Neural crest cell (in vitro differentiated cells): ENCODE measurements at places on chromosomes 7 and 10. TPM values are rescaled to one million over a fixed set of nuclear protein-coding genes. Genes with fewer than 3 reads are reported as not detected.

HSPA12A gene
- total RNA-seq = 7.4 and 7.6 TPM in 2 replicates

RBP3 gene
- not detected in 2 replicates for total RNA-seq

TMEM213 gene
- total RNA-seq = not detected in 2 replicates

GRCh38 chr7:43612128-43612527 lies 29.2 kb downstream of the STK17A start:
- no peak overlapping the region for H3K4me3 ChIP-seq

DNA sequence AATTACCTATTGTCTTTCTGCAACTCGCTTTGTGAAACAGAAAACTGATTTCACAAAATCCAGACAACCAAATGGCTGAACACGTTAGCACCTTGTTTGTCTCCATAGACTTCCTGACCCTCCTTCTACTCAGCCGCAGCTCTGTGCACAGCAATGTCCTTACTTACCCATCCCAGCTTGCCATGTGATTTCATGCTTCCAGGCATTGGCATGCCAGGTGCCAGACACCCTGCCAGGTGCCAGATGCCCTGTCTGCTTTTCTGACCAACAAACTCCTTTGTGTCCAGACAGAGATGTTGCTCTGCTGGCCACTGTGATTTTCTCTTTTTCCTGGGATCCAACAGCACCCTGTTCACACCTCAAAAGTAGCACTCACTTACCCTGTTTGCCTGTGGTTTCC lies 16.1 kb upstream of the FAM170B start:
- peaks cover 4% of the 10 kb centered on the region for H3K36me3 ChIP-seq
- no peak overlapping the region for H3K4me3 ChIP-seq
- H3K27ac ChIP-seq = no peak overlapping the region
- H3K4me1 ChIP-seq = no peaks in the 10 kb centered on the region

DNA sequence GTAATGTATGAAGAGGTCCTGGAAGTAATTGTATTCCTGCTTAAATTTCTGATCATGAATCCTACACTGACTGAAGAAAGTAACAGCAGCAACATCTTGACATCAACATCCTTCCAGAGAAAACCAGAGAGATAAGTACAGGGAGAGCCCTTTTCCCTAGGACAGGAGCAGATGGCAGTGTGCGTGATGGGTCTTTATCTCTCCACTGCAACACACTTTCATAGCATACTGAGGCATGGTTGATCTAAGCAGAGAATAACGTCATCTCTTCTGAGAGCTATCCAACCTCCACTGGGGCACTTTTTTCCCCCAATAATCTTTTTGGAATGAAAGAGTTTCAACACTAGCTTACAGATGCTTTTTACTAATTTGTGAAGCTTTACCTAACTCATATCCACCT lies 342 bp downstream of the OR2A25 start:
- DNase-seq = no peak
- peaks cover 7% of the 10 kb centered on the region for H3K27me3 ChIP-seq
- no peaks in the 10 kb centered on the region for H3K36me3 ChIP-seq
- no peak overlapping the region for H3K27ac ChIP-seq
- H3K4me3 ChIP-seq = no peak overlapping the region

DNA sequence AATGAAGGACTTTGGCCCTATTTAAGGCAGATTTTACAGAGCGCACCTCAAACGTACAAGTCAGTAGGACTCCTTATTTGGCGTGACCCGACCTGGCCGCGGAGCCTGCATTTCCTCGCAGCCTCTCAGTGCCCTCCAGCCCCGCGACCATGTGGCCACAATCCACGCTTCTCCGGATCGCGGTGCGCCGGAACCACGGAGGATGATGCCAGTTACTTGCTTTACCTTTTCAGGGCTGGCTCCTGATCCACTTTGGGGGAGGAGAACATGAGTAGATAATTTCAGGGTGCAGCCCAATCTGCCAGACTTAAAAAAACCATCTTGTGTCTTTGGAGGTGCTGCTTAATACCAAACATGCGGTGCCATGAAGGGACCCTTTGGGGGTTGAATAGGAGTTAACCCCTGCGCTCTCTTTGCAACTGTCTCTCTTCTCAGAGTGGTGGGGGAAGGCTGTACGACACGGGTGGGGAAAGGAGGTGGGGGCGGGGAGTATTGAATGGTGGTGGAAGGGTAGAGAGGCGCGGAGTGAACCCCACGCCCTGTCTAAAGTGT lies 1.5 kb downstream of the FRAT1 start:
- peaks cover 25% of the 10 kb centered on the region for H3K4me1 ChIP-seq
- no peak overlapping the region for H3K27ac ChIP-seq
- peak overlapping the region; percentile 87 for H3K4me3 ChIP-seq
- DNase-seq = no peak
- no peaks in the 10 kb centered on the region for H3K36me3 ChIP-seq

DNA sequence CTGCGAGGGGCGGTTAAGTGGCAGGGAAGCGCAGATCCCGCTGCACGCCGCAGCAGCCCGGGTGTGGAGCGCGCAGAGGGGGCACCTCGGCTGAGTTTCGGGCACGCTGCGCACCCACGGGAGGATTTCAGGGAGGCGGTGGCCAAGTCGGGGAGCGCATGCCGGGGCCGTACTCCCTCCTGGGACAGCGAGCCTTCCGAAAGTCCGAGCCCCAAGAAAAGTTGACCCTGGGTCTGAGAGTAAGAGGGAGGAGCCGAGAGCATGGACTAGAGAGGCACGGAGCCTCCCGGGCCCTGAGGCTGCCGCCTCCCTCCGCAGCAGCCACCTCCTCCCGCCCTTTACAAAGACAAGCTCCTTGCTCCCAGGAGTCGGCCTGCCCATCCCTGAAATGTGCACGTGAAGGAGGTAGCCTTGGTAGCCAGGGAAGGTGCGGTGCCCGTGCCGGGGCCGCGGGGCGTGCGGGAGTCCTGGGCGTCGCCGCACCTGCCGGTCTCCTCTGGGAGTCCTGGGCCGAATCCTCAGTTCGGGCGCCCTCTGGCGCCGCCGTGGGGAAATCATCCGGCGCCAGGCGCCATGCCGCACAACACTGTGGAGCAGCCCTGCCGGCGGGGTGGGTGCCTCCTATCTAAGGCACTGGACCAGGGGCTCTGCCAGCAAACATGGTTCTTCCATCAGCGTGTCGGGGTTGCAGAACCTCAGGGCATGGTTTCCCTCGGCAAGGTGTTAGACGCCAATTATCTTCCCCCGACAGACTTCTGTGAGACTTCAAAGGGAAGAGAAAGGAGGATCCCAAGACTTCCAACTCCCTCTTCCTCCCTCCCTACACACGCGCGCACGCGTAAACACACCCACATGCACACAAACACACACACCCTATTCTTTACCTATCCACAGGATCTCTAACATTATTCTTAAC lies 104.0 kb downstream of the TRIL start:
- no peaks in the 10 kb centered on the region for H3K36me3 ChIP-seq
- H3K27me3 ChIP-seq = peaks cover 29% of the 10 kb centered on the region
- peak; percentile 89 for DNase-seq
- H3K27ac ChIP-seq = no peak overlapping the region

GRCh38 chr10:66999762-67000545 lies 74.1 kb downstream of the LRRTM3 start:
- no peaks in the 10 kb centered on the region for H3K27me3 ChIP-seq
- DNase-seq = no peak
- no peaks in the 10 kb centered on the region for H3K4me1 ChIP-seq
- no peak overlapping the region for H3K4me3 ChIP-seq
- no peak overlapping the region for H3K27ac ChIP-seq

DNA sequence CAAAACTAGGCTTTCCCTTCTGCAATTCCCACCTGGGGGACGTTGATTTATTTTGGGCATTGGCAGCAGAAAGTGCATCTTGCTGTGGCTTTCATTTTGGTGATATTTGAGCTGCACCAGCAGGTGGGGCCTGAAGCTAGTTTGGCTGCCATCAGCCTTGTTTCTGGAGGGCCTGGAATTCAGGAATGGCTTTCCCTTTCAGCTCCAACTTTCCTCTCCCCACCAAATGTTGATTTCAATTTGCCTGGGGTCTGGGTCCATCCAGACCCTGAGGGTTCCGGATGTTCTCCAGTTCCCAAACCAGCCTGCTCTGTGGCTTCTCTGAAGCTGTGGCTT lies 640.4 kb downstream of the TYW1 start:
- H3K4me1 ChIP-seq = peaks cover 3% of the 10 kb centered on the region
- no peak for DNase-seq
- peak overlapping the region; percentile 35 for H3K27ac ChIP-seq
- no peaks in the 10 kb centered on the region for H3K36me3 ChIP-seq
- H3K4me3 ChIP-seq = no peak overlapping the region

DNA sequence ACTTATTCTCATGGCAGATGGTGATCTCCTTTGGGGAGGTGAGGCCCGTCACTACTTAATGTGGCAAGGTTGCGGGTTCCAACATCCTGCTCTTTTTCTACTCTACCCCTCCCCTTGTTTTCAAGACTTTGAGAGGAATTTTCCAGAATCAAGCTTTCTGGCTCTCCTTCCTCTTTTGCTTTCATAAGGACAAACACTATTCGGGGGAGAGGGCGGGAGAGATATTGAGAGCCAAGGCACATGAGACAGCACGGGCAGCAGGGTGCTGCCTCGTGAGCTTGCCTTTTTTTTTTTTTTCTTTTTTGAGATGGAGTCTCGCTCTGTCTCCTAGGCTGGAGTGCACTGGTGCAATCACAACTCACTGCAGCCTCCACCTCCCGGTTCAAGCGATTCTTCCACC lies 6.9 kb upstream of the PFKFB3 start:
- H3K4me1 ChIP-seq = peaks cover 8% of the 10 kb centered on the region
- H3K27ac ChIP-seq = no peak overlapping the region
- H3K27me3 ChIP-seq = peaks cover 26% of the 10 kb centered on the region
- H3K4me3 ChIP-seq = no peak overlapping the region
- H3K36me3 ChIP-seq = no peaks in the 10 kb centered on the region

DNA sequence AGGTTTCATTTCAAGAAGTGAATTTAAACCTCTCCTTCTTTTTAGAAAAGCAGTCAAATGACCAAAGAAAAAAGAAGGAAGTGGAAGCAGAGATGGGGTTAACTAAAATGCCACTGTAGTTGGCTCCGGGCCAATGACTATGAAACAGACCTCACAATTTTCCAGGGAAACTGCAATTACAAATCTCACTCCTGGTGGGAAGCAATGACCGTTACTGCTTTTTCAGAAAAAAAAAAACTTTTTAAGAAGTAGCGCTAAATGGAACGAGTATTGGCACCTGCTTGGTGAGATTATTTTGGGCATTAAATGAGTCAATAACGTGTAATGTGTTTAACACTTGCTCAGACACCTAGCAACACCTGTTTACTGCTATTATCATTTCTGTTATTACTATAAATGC lies 1.2 kb downstream of the SFRP4 start:
- peaks cover 13% of the 10 kb centered on the region for H3K4me1 ChIP-seq
- H3K36me3 ChIP-seq = no peaks in the 10 kb centered on the region
- H3K4me3 ChIP-seq = no peak overlapping the region
- peaks cover 82% of the 10 kb centered on the region for H3K27me3 ChIP-seq
- H3K27ac ChIP-seq = no peak overlapping the region

DNA sequence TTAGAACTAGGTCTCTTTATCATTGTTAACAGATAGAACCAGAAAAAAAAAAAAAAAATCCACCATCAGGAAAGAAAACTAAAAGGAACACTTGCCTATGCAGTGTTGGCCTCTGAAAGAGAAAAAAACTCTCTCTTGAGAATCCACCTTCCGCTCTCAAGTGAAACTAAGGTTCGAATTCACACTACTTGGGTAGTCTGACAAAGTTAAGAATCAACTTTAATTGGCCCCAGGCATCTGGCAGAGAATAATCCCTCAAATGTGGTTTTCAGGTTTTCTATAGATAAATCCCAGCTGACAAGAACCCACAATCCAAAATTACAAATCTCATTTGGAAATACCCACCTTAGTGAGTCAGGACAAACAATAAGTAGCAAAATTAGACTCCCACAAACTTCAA lies 199.7 kb upstream of the LRRN3 start:
- no peaks in the 10 kb centered on the region for H3K27me3 ChIP-seq
- H3K36me3 ChIP-seq = no peaks in the 10 kb centered on the region
- H3K27ac ChIP-seq = no peak overlapping the region
- no peak for DNase-seq
- no peak overlapping the region for H3K4me3 ChIP-seq
- no peaks in the 10 kb centered on the region for H3K4me1 ChIP-seq

- no peak overlapping the region for H3K4me3 ChIP-seq
- peaks cover 7% of the 10 kb centered on the region for H3K4me1 ChIP-seq
- H3K27me3 ChIP-seq = no peaks in the 10 kb centered on the region
- DNase-seq = no peak
These were observed 256.2 kb downstream of the ELFN1 start for GRCh38 chr7:1925973-1926907.

- H3K36me3 ChIP-seq = peaks cover 20% of the 10 kb centered on the region
- peak overlapping the region; percentile 62 for H3K27ac ChIP-seq
- H3K27me3 ChIP-seq = no peaks in the 10 kb centered on the region
- peaks cover 16% of the 10 kb centered on the region for H3K4me1 ChIP-seq
- DNase-seq = no peak
- no peak overlapping the region for H3K4me3 ChIP-seq
These were observed 238.2 kb downstream of the CELF2 start for GRCh38 chr10:11255796-11256444.

DNA sequence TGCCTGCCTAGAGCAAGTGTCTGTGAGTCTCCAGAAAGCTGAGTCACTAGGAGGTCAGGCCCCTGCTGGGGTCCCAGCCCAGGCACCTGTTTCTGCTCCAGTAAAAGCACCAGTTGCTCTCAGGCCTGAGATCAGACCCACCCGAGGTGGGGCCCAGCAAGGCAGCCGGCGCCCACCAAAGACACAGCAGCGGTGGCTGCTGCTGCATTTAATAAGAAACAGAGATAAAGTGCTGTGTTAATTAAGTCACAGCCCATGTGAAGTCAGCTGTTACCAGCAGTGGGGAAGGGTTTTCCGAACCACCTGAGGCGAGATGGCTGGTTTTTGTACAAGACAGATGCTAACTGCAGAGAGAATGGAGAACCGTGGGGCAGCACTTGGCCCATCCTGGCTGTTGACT lies 12.1 kb upstream of the LRRC18 start:
- H3K4me1 ChIP-seq = no peaks in the 10 kb centered on the region
- H3K36me3 ChIP-seq = no peaks in the 10 kb centered on the region
- DNase-seq = no peak
- no peaks in the 10 kb centered on the region for H3K27me3 ChIP-seq
- no peak overlapping the region for H3K27ac ChIP-seq
- no peak overlapping the region for H3K4me3 ChIP-seq

GRCh38 chr7:45026984-45027773 lies 27.2 kb downstream of the CCM2 start:
- no peak overlapping the region for H3K4me3 ChIP-seq
- no peaks in the 10 kb centered on the region for H3K27me3 ChIP-seq
- H3K36me3 ChIP-seq = peaks cover 17% of the 10 kb centered on the region
- no peak for DNase-seq

- H3K4me3 ChIP-seq = no peak overlapping the region
- no peak for DNase-seq
- H3K4me1 ChIP-seq = peaks cover 5% of the 10 kb centered on the region
- no peak overlapping the region for H3K27ac ChIP-seq
These were observed 261.9 kb downstream of the SNX10 start for GRCh38 chr7:26553582-26553981.

DNA sequence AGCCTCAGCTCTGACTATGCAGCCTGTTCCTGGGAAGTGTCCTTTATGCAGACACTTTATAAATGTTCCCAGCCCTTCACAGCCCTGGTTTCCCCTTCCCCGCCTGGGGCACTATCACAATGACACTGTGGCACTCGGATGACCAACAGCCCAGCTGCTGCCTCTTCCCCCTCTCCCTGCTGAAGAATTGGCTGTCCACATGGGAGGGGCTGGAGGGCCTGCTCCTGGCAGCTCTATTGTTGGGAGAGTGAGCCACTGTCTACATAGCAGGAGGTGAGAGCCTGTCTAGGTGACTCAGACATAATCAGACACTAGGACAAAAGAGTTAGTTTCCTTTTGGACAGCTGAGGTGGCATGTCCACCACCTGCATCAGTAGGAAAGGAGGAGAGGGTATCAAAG lies 437.5 kb downstream of the PLXNA4 start:
- no peak overlapping the region for H3K27ac ChIP-seq
- no peaks in the 10 kb centered on the region for H3K27me3 ChIP-seq
- peaks cover 10% of the 10 kb centered on the region for H3K4me1 ChIP-seq
- no peak overlapping the region for H3K4me3 ChIP-seq
- no peak for DNase-seq
